Nephron progenitor cell (in vitro differentiated cells): ENCODE measurements at places on chromosomes 1 and 21.

DNA sequence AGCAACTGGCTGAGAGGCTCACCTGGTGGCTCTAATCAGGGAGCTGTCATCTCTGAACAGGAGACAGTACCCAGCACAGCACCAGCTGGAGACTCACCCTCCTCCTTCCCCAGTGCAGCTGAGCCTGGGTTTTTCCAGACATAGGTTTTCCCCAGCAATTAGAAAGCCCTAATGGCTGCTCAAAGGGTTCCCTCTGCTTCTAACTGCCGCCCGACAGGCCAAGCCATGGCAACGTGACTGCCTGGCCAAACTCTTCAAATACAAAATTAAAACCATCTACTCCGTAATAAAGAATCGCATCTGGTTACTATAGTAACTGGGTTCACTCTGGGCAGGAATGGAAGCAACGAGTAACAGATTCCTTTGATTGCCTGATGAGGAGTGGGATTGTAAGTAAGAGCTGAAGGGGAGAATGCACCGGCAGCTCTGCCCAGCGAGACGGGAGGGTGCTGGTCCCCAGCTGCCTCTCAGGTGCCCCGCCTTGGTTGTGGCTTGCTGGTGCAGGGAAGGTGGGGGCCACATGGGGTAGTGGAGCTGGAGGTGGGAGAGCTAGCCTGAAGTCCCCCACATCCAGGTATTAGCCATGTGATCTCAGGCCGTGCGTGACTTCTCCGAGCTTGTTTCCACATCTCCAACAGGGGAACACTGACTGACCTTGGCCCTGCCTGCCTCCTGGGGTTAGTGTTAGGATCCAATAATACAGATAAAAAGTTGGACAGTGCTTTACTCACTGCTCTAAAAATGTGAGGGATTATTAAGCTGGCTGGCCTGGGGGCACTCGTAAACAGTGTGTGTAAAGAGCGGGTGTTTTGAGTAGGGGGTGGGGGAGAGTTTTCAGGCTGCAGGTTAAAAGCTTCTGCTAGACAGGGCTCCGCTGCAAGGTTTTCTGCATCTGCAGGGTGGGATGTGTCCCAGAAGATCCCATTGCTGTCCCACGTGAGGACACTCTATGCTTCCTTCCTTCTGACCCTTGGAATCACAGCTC lies 94.2 kb downstream of the KCNN3 start:
- DNase-seq: no peak

DNA sequence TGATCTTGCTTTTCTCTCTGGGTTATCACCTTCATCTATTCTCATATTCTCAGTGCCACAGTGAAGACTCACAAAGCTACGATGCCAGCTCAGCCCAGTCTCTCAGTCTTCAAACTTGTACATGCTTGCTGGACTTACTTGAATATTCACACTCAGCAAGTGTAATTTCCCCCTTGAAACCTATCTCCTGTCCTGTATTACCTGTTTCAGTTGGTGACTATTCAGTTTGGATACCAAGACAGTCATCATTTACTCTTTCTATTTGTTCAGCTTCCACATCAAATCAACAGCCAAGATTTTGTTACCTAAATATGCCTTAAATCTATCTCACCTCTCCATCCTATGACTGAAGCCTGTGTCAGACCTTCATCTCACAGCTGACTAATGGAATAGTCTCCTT lies 209.7 kb downstream of the LRRC7 start:
- no peak for DNase-seq

- DNase-seq: no peak
Observed at GRCh38 chr21:34199121-34199910, 125.9 kb downstream of the MRPS6 start.

GRCh38 chr1:75471252-75471651 lies 139.7 kb downstream of the SLC44A5 start:
- no peak for DNase-seq

GRCh38 chr1:167333124-167333523 lies 112.4 kb downstream of the POU2F1 start:
- DNase-seq: no peak

GRCh38 chr1:23718482-23718881 lies 24.8 kb upstream of the ELOA start:
- peak; percentile 56 for DNase-seq

- peak; percentile 4 for DNase-seq
Observed at GRCh38 chr1:100921110-100921706, 25.3 kb downstream of the SLC30A7 start.
